ENCODE measurements at places on chromosomes 12 and 14.

DNA sequence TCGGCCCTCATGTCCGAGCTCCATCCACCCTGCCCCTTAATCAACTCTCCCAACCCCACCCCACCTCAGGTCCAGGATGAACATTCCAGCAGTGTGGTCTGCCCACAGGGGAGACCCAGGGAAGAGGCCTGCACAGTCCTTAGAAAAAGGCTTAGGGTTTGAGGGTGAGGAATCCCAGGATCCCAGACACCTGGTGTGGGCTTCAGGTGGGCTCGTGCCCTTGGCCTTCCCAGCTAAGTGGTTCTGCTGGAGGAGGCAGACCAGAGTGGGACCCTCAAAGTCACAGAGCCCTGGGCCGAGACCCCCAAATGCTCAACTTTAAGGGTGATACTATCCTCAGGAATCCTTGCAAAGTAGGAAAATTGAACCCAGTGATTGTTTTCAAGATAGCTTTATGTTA is 25.4 kb upstream of the PPP2R5C start:
- no peak for DNase-seq

DNA sequence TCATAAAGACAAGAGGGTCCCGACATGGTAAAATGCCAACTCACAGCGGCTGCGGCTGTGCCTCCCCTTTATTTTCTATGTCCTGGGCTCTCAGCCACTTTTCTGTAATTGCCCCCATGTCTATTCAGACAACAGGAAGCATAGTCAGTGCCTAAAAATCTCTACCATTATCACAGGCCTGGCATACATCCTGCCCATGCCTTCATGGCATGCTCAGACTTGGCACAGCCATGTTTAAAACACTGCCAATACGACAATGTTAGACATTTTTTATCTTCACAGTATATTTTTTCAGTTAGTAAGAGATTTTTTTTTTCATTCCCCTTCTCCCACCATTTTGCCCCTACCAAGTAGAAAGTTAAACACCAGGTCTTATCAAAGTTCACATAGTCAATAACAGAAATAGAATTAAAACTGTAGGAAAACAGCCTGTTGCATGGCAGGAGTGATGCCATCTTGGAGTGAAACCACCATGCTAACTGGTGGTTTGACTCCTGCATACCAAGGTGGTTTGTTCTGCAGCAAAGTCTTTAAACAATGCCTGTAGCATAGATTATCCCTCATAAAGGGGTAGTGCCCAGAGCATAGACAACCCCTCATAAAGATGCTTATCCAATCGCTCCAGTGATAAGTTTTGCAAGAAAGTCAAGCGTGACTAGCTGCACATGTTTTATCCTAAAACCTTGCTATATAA is 18.9 kb upstream of the CERS5 start:
- DNase-seq = peak; percentile 57

DNA sequence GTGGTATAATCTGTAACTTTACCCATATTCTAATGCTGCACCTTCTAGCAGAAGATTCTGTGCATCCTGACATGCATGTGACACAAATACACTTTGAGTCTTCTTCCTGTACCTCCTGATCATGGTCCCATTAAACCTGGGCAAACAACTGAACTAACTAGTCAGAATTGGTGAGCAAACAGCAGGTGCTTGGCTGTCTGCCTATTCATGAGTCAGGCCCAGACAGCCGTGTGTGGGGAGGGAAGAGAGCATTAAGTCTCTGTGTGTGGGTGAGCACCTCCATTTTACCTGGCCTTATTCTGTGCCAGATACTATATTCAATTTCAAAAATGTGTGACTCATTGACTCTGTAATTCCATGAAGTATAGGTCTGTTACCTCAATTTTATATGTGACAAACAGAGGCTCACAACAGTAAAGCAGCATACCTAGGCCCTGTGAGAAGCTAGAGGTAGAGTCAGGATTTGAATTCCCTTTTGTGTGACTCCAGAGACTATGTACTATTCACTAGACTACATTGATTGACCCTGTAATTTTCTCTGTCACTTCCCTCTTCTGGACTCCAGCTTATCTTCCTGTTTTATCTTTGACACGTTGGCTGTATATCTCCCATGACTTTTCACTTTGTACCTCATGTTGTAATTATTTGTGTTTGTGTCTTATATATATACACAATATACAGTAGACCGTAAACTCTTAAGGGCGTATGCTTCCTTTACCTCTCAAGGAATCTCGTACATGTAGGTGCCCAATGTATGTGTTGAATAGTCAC is 32.2 kb downstream of the SUSD6 start:
- DNase-seq = peak; percentile 82

DNA sequence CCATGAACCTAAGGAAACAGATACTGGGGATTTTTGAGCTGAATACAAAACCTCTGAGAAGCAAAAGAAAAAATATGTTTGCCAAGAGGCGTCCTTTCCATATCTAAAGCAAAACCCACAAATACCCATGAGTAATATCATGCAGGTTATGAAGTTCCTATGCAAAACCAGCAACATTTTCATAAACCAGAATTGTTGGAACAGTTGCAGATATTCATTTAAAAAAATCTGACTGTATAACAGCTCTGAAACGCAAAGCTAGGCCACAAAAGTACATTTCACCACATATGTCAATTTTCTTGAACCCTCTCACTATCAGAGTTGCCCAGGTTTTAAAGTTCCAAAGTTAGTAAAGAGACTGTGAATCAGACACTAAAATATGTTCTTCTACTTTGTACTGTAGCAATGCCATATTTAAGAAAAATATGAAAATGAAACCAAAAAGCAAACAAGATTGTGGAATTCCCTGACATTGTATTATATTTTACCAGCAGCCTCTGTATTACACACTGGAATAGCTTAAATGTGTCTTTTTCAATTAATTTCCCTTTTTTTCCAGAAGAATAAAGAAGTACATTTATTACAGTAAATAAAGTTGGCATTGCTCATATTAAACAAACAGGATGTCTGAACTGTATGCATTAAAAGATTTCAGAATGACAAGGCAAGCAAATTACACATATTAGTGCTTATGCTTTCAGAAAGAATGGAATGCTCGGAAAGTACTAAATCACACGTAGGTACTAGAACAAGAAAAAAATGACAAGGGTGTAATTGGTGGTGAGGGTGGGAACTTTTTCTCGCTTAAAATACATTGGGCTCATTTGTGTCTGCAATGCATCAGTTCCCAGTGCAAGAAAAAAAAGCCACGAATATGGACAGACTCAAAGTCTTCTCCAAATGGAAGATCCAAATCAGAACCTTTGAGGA is 33.6 kb upstream of the HIF1A start:
- no peak for DNase-seq

GRCh38 chr12:21526053-21526452 is at the start of gene SPX:
TSS of gene SPX (plus strand) at chr12:21526296. CDS start at chr12:21526473, 177 bp downstream.
- peak; percentile 17 for DNase-seq

- no peak for DNase-seq
Measured at GRCh38 chr12:85357609-85358008, 77.6 kb downstream of the ALX1 start.

- DNase-seq = no peak
Measured at GRCh38 chr14:46300765-46301164, 350.8 kb downstream of the RPL10L start.

DNA sequence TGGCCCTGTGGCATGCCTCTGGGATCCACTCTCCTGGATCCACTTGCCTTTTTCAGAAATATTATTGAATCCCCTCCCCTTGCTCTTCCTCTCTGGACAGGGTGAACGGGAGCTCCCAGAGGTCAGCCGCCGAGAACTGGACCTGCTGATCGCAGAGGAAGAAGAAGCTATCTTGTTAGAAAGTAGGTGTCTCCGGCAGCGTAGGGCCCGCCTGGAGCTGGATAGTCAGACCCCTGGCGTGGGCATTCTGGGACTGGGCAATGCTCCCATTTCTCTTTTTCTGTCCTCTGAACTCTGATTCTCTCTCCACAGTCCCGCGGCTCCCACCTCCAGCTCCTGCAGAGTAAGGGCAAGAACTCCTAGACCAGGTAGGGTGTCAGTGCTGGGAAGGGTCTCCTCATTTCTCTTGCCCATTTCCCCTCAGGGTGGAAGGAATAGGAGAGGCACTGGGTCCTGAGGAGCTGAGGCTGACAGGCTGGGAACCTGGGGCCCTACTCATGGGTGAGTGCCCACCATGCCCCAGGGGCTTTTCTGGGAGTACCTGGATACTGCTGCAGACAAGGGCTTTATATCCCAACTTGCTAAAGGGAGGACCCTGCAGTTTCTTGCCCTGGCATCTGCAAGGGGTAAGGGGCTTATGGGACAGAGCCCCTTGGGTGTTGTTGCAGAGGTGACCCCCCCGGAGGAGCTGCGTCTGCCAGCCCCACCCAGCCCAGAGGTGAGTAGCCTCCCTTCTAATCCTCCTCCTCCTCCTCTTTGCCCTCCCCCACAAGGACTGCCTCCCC is 5.4 kb downstream of the REC8 start:
- DNase-seq = no peak

DNA sequence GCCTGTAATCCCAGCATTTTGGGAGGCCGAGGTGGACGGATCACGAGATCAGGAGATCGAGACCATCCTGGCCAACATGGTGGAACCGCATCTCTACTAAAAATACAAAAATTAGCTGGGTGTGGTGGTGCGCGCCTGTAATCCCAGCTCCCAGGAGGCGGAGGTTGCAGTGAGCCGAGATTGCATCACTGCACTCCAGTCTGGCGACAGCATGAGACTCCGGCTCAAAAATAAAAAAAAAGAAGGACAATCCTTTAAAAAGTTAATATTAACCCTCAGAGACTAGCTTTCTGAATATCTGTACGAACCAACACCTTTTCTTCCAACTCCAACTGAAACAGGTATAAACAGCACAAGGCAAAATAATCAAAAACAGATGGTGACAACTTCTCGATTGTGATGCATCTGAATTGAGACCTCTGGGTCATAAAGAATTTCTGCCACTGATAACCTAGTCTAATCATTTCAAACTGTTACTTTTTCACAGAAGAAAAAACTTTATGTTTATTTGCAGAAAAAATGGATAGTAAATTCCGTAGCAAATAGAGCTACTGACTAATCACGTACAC is 27.8 kb downstream of the CLIP1 start:
- no peak for DNase-seq

GRCh38 chr14:55588259-55588699 is 8.3 kb downstream of the KTN1 start:
- DNase-seq = no peak
